ENCODE measurements at places on chromosomes 5 and 9.

GRCh38 chr9:76109953-76110352 is 219.5 kb downstream of the PCSK5 start:
- DNase-seq, result no peak

GRCh38 chr5:80343067-80343466 is 23.3 kb downstream of the SPZ1 start:
- no peak for DNase-seq

GRCh38 chr5:124888622-124889485 is 142.4 kb upstream of the ZNF608 start:
- DNase-seq, result no peak

- no peak for DNase-seq
Measured at GRCh38 chr9:72599874-72600534, 78.6 kb downstream of the TMC1 start.

DNA sequence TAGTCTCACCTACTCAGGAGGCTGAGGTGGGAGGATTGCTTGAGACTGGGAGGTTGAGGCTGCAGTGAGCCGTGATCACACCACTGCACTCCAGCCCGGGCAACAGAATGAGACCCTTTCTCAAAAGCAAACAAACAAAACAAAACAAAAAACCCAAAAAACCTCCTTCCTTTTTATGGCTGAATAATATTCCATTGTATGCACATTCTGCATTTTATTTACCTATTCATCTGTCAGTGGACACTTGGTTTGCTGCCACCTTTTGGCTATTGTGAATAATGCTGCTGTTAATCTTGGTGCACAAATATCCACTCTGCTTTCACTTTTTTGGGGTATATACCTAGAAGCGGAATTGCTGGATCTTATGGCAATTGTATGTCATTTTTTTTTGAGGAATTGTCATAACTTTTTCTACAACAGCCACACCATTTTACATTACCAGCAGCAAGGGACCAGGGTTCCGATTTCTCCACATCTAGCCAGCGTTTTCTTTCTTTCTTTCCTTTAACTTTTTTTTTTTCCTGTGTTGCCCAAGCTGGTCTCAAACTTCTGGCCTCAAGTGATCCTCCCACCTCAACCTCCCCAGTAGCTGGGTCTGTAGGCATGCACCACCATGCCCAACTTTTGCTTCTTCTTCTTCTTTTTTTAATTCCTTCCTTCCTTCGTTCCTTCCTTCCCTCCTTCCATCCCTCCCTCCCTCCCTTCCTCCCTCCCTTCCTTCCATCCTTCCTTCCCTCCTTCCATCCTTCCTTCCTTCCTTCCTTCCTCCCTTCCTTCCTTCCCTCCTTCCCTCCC is 30.6 kb downstream of the NKX2-5 start:
- DNase-seq, result no peak

DNA sequence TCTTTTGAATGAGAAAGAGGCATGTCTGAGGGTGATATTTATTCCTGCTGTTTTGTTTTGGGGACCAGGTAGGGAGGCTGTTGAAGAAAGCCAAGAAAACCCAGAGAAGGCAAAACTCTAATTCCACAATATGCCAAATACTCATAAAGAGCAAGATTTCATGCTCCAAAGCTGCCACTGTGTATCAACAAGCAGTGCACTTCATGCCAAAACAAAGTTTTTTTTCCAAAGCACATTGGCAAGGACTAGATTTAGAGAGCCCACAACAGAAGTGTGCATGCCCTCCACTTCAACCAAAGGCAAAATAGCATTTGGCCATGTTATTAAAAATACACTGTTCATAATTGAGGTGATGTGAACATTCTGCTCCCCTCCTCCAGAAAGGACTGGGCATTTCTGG is 229.9 kb downstream of the EBF1 start:
- no peak for DNase-seq

GRCh38 chr9:122791872-122792669 is 3.3 kb downstream of the OR5C1 start:
- no peak for DNase-seq

DNA sequence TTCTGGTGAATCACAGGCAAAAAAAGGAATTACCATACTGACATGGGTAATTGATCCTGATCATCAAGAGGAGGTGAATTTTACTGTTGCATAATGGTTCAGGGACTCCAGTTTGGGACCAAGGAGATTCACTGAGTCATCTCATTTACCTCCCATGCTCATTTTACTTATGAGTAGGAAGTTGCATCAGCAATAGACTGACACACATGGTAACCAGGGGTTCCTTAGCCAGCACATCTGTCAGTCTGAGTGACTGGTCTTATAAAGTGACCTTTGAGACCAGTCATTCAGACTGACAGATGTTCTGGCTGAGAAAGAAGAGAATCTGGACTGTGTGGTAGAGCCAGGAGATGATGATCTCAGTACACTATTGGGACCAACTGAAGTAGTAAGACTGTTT is 384.6 kb upstream of the CD180 start:
- no peak for DNase-seq

DNA sequence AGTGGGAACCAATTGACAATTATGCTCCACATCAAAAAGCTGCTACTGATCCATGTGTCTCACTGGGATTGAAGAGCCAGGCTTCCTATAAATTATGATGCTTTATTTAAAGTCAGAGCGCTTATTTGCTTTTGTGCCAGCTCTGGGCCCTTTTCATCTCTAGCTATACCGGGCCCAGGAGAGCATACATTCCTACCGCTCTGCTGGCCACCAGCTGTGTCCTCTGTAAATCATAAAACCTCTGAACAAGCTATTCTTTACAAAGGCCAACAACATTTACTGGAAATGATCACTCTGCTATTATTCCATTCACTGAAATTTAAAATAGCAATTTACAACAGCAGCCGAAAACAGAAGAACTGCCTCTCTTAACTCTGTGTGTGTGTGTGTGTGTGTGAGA is 86.6 kb downstream of the ZNF608 start:
- DNase-seq, result no peak

- DNase-seq, result no peak
Measured at GRCh38 chr9:120863833-120864232, 13.2 kb downstream of the PHF19 start.

- no peak for DNase-seq
Measured at GRCh38 chr9:104280711-104281110, 186.6 kb downstream of the SMC2 start.

DNA sequence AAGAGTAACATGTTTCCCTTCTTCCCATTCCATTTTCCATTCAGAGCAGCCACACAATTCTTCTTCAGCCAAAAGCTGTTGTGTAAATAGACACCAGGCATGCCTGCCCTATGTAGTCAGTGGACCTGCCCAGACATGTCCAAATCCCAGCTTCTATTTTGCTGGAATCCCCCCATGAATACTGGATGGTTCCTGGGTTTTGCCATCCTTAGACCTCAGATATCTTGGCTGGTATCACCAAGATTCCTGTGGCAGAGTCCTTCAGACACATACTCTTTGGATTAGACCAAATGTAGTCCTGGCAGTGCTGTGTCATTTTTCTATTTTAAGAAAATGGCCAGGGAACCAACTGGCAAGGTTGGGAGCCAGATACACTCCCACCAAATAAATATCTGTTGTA is 10.3 kb downstream of the FST start:
- DNase-seq, result no peak

DNA sequence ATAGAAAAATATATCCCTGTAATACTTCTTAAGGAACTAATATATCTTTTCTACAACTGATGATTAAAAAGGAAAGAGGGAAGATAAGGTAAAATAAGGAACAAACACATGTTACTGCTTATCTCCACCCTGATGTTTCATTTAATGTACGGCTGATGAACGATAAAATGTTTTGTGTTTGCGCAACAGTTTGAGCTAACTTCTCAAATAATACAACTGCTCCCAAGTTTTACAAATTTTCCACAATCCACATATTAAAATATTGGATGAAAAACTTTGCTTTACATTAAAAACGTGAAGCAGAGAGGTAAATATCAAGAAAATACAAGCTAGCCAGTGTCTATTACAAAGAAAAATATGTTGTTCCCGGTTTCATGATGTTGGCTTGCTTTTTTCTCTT is 21.0 kb upstream of the CSNK1G3 start:
- DNase-seq, result no peak

DNA sequence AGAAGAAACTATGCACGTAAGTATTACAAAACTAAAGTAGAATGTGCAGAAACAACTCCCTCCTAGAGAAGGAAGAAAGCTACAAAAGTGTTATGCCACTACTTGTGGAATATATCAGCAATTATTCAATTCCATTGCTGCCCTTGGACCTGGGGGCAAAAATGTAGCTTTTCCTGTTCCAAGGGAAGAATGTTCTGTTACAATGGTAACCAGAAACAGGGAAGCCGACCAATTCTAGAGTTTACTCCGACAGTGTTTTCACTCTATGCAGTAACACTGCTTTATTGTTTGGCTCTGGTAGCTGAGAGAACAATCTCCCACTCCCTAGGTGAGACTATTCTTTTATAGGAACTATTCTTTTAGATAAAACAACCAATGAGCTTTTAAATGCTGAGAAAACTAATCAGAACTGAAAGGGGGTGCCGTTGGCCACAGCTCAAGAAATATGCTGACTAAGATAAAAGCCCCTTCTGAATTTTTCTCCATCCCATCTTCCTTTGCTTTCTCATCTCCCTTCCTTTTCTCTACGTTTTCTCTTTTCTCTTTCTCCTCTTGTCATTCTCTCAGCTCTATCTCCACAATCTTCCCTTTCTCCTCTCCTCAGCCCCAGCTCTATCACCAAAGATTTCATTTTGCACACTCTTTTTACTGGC is 54.1 kb downstream of the SLC1A3 start:
- DNase-seq, result no peak

- DNase-seq, result no peak
Measured at GRCh38 chr5:79536193-79536906, 22.4 kb upstream of the HOMER1 start.

DNA sequence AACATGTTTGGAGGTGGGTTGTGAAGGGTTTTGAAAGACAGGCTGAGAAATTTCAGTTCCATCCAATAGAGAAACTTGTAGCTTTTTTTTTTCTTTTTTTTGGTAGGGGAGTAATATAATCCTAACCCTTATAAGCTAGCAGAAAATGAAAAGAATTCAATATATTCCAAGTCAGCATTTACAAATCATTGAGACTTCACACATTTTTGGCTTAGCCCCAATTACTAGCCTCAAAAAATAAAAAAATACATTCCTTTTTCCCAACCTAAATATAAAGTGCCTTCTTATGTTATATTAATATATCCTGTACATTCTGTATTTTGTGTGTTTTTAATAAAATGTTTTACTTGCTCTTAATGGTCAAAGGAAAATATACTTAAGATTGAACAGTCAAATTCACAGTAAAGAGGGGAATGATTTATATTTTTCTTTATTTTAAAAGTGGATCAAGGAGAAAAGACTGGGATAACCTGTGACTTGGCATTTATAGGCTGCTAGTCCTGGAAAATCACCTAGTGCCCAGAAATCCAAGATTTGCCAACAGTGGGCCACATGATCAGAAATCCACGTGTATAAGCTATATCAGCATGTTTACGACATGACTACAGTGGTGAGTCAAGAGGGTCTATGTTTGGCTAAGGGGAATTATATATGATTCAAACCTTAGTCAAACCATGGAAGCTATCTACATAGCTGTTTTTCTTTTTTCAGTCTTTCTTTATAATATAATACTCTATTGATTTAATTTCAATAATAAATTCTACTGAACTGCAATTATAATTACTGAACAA is 14.5 kb downstream of the HACD4 start:
- DNase-seq, result no peak

DNA sequence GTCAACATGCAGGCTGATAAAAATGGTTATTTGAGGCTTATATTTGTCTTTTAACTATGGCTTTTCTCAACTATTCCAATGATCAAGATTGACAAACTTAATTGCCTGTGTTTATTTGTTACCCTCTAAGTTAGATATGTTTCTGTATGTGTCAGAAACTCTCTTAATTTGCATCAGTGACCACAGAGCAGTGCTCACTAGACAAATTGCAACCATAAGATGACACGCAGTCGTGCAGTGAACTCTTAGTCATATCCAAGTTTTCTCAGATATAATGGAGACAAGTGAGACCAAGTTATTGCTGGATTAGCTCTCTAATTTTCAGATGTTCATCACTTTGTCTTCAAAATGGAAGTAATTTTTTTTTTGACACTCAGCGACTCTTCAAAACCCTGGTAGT is 342.2 kb upstream of the RFX3 start:
- DNase-seq, result no peak

- no peak for DNase-seq
Measured at GRCh38 chr9:137813167-137813566, 64.4 kb upstream of the CACNA1B start.

DNA sequence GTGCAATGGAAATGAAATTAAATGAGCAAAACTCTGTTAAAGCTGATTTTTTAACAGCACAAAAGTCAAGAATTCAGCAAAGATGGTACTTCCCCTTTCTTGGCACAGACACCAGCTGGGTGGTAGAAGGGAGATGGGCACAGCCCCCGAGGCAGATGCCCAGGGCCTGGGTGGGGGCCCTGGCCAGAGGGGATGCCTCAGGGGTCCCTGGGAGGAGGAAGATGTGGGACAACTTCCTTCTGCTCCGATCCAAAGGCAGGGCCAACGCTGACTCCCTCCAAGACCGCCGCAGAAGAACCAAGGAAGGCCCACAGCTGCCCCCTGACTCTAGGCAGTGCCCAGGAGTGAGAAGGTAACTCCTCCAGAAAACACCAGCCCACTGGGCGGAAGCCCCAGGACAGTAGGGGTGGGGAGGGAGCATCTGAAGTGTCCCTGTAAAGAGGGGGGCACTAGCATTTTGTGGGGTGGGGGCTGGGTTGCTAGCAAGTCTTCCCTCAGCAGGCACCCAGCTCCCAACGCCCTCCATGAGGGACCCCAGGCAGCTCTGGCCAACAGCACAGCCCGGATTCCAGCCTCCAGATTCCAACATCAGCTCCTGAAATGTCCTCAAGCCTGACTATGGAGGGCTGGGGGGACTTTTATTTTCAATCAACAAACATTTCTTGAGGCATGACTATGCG is 4.9 kb downstream of the NACC2 start:
- DNase-seq, result no peak

DNA sequence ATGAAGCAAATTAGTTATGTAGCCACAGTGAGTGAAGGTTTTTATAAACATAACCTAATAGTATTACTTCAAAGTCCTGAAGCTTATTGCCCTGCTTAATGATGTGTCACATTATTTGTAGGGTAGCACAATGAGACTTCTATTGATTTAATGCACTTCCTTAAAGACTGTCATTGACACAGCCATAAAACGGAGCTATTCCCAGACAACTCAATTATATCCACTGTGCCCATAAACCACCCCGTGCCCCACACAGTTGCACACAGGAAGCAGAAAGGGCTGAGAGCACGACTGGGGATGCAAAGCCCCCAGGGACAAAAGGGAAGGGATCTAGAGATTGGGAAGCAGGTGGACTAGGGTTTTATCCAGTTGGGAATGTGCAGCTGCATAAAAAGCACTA is 37.0 kb downstream of the TRIM32 start:
- no peak for DNase-seq

GRCh38 chr9:131545003-131545785 is at the start of gene PRRT1B:
TSS of gene PRRT1B (plus strand) at chr9:131545523. CDS start at chr9:131545616, 93 bp downstream.
- DNase-seq, result no peak

DNA sequence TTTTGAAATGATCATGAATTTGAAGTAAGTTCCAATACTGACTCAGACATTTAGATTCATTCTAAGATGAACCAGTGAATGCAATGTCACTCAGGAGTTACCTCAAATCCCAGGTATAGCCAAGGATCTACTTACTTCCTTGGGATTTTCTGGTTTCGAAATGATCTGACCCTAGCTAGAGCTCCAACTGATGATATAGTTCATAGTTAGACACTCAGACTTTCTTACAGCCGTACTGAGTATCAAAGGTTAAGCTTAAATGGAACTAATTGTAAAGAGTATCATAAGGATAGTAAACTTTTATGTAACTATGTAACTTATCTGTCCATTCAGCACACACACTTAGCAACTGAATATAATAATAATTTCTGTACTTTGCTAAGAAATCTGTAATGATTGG is 84.0 kb upstream of the FSD1L start:
- DNase-seq, result no peak
